Large intestine (tissue), 12 donors: ENCODE measurements at places on chromosomes 5 and 9.
A peak's percentile ranks its signal among the peaks of the same experiment; 100 is the strongest.

GRCh38 chr9:125889112-125889475, 141.9 kb downstream of the PBX3 start:
- DNase-seq, result no peak

- no peak for DNase-seq
Observed at GRCh38 chr9:35158501-35159280, 3.1 kb upstream of the UNC13B start.

GRCh38 chr5:157143127-157143971, 684 bp upstream of the MED7 start:
- peak; percentile 76 for DNase-seq

GRCh38 chr5:115179394-115180164, 9.9 kb upstream of the TRIM36 start:
- peak; percentile 26 for DNase-seq

DNA sequence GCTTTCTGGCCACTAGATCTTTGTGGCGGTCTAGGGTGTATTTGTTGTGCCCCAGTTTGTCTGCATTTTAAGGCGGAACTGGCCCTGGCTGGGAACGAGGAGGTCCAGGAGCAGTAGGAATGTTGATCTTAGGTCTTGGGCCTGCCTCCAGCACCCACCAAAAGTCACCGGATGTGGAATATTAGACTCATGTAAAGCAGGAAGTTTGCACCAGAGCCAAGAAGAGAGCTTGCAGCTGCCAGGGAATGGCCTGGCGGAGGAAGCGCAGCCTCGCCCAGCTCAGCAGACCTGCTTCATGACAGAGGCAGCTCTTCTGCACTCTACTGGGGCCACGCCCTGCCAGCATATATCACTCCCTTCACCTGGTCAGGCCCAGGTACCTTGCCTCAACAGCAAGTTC, 3.3 kb downstream of the GPX3 start:
- DNase-seq, result peak; percentile 17

DNA sequence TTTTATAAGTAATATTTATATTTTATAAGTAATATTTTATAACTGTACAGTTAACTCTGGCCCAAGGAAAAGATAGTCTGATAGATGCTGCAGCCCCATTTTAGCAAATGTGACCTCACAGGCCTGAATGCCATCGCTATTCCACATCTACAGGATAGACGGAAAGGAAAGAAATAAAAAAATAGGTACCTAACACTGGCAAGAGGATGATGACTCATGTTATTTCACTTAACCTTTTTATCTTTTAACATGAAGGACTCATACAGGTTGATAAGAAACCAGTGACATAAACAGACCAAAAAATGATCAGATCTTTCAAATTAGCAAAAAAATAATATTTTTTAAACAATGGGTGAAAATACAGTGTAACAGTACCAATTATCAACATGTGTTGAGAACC, 2.7 kb downstream of the CD274 start:
- no peak for DNase-seq

DNA sequence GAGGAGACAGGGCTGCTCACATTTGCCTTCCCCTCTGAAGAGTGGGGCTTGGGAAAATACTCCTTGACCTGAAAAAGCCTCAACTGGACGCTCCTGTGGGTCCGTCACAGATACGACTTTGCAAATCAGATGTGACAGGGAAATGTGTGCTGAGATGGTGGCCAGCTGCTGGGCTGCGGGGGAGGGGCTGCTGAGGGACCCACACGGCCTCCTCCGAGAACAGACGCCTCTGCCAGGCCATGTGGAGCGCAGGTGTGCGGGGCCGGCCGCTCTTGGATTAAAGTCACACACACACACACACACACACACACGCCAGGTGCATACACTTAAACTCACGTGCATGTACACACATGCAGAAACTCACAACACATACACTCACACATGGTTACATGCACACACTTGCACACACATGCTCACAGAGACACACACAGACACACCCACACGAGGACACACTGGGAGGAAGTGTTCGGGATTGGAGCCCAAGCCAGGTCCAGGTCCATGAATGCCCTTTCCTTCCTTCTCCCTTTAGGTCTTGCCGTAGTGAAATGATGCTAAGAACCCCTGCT, 167.4 kb downstream of the GAPVD1 start:
- no peak for DNase-seq

DNA sequence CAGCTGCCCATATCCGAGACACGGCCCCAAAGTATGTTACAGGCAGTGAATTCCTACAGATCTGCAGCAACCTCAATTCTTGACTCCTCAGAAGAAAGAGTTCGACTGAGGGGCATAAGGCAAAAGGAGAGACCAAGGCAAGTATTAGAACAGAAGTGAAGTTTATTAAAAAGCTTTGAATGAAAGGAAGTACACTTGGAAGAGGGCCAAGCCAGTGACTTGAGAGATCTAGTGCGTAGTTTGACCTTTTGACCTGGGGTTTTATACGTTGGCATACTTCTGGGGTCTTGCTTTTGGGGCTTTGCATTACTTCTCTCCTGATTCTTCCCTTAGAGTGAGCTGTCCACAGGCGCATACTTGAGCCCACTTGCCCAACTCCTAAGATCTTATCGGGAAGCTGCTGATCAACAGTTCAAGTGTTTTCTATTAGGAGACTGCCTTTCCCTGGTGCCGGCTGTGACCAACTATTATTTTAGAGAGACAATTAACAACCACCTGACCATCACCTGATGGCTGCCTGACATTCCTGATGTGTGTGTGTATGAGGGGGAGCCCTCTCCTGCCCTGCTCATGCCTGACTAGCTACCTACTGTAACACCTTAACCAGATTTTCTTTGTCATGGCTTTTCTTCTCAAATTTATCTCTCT, 1.5 kb upstream of the DEPDC1B start:
- peak; percentile 68 for DNase-seq

- DNase-seq, result no peak
Observed at GRCh38 chr5:157997991-157998504, 139.1 kb upstream of the CLINT1 start.

DNA sequence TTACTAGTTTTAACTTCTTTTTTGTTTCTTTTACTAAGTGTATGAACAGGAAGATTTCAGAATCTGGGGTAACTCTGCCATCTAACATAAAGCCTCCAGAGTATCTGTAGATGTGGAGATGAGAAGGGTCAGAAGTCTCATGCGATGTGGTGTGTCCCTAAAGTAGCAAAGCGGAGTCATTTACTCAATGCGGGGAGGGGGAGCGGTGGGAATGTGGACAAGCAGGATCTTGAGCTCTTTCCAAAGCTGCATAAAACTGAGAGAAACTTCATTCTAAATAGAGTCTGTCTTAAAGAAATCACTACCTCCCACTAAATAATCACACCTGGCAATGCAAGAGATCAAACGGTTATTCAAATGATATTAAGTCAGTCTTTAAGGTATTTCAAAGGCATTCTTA, 92.4 kb downstream of the MED27 start:
- no peak for DNase-seq

- DNase-seq, result no peak
Observed at GRCh38 chr5:103371046-103371607, 112.6 kb downstream of the MACIR start.

- peak; percentile 7 for DNase-seq
Observed at GRCh38 chr5:112119969-112120368, 299.1 kb downstream of the EPB41L4A start.

DNA sequence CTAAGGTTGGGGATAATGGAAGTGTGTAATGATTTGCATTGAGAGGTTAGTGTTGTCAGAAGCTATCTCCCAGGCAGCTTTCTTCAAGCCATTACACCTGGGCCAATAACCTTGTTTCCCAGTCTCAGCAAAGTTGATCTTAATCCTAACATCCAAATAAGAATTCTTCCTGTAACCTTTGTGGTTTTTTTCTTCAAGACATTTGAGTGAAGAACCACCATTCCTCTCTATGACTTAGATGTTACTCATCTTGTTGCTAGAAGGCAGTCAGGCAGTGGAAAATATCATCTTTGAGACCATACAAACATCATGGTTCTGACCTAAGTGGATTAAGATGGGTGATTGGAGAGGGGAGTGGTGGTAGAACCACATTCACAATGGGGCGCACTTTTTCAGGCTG, 103.5 kb downstream of the NDUFAF2 start:
- DNase-seq, result no peak

GRCh38 chr9:86483496-86483895, 129.3 kb upstream of the TUT7 start:
- no peak for DNase-seq

DNA sequence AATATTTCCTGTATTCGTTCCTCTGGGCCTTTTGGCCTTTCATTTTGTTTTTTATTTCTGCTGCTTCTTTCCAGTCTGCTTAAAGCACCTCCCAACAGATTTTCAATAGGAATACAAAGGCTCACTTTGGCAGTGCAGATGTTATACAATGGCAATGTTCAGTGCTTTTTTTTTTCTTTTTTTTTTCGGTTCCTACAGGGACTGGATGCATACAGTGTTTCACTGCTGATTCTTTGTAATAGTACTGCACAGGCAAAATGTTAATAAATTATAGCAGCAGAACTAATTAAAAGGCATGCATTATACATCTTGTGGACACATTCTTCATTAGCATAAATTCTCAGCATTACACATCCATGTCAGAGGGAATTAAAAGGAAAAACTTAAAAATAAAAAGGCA, 356.6 kb upstream of the C9orf72 start:
- no peak for DNase-seq

GRCh38 chr9:30932226-30932625, 1452.2 kb upstream of the ACO1 start:
- no peak for DNase-seq

GRCh38 chr5:115432691-115433090, 111.9 kb downstream of the FEM1C start:
- DNase-seq, result no peak

GRCh38 chr5:12691330-12691729, 787.1 kb upstream of the CTNND2 start:
- no peak for DNase-seq

GRCh38 chr5:145983446-145983845, 47.1 kb downstream of the SH3RF2 start:
- DNase-seq, result no peak

- no peak for DNase-seq
Observed at GRCh38 chr5:148688787-148689186, 34.5 kb upstream of the HTR4 start.

GRCh38 chr9:136051837-136052471, 43.1 kb downstream of the NACC2 start:
- DNase-seq, result peak; percentile 88

GRCh38 chr5:116303810-116304209, 219.0 kb downstream of the COMMD10 start:
- DNase-seq, result no peak

GRCh38 chr5:127562252-127562651, 44.8 kb downstream of the PRRC1 start:
- peak; percentile 17 for DNase-seq

DNA sequence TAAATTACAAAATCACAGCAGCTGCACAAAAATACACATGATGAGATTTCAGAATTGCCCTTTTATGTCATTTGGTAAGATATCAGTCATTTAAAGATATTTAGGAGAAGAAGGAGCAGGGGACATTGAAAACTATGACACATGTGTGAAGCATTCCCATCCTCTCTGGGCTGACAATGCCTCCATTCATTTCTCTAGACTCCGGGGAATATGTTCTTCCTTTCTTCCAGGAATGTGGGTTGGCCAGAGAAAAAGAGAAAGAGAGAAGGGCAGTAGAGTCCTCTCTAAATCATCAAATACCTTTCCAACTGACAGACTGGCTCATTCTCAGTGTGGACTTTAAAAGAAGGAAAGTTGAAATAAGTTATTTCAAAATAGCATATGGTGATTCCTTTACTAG, 205.6 kb upstream of the ADAMTSL1 start:
- DNase-seq, result no peak

- peak; percentile 32 for DNase-seq
Observed at GRCh38 chr9:81737871-81738507, 48.6 kb upstream of the TLE1 start.

GRCh38 chr5:167308466-167308865, 983.0 kb upstream of the WWC1 start:
- DNase-seq, result no peak

GRCh38 chr5:150576449-150576949, 64.0 kb upstream of the SYNPO start:
- no peak for DNase-seq

DNA sequence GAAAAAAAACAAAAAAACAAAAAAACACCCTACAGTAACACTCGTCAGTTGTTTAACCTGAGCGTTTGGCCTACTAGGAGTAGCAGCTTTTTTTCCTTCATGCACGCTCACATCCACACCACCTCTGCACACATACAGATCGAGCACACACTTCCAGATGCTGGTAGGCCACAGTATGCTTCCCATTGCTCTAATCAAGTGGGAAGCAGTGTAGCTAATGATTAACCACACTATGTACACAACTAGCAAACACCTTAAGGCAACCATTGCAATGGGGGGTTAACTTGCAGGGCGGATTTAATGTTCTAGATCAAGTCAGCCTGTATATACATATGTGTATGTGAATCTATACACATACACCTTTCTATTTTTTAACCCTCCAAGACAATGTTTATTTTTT, 65.5 kb upstream of the GLRX start:
- DNase-seq, result no peak

DNA sequence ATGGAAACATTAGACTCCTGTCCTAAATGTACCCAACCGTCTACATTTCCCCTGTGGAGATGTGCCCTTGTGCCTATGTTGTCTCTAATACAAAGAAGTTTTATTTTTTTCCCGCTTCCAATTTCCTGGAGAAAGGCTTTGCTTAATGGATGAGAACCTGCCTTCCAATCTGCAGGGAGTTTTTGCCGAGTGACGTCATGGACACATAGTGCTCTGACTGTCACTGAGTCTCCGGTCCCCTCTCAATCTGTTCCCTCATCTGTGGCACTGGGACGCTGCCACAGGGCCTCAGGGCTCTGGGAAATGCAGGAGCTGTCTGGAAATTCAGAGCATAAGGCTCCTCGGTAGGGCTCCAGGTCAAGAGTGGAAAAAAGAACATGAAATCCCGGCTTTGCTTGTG, 144.8 kb downstream of the PDZD2 start:
- DNase-seq, result no peak

- DNase-seq, result no peak
Observed at GRCh38 chr5:42612750-42613366, 143.8 kb upstream of the CCDC152 start.

DNA sequence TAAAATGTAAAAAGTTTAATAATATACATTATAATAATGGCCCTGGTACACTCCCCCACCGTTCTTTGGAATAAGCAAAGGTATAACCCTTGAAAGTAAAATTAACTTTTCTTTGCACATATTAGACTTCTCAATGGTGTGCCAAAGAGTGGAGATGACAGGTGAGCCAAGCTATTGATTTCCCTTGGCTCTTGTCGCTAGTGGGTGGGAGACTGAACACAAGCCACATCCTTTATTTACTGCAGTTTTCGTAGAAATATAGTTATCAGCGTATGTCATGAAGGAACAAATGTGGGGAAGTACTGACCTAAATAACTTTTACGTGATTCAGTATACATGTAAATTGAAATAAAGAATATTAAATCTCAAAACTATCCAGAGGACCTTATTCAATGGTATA, 549.3 kb downstream of the RAB3C start:
- DNase-seq, result no peak
